ENCODE measurements at places on chromosomes 11 and 22.
A peak's percentile ranks its signal among the peaks of the same experiment; 100 is the strongest.

- no peak for DNase-seq
These were observed 23.4 kb upstream of the ARHGAP20 start for GRCh38 chr11:110735455-110736170.

GRCh38 chr11:113789675-113790320 is 10.2 kb downstream of the CLDN25 start:
- no peak for DNase-seq

- DNase-seq: peak; percentile 36
These were observed 328.1 kb upstream of the MPPED2 start for GRCh38 chr11:30914143-30914762.

DNA sequence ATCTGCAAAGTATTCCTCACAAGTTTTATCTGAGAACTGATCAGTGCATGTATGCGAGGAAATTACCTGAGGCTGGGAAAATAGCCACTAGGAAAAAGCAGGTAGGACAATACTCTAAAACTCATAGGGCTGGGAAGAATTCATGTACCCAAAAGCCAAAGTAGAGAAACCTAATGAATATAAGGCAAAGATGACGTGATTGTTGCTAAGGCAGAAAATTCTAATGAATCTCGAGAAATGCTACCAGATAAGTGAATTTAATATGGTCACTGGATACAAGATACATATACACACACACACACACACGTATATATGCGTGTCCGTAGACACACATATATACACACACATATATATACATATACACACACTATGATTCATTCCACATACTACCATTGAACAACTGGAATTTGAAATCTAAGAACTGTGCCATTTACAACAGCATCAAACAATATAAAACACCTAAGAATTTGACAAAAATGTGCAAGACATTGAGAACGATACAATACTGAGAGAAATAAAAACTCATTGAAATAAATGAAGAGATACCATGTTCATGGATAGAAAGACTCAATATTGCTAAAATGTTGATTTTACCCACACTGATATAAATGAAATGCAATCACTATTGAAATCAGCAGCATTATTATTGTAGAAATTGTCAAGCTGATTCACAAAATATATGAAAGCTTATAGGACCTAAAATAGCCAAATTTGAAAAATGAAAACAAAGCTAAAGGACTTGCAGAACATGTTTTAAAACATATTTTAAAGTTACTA is 46.4 kb downstream of the ARHGAP20 start:
- no peak for DNase-seq

- no peak for DNase-seq
These were observed 72.9 kb upstream of the OR5AN1 start for GRCh38 chr11:59285716-59286260.

DNA sequence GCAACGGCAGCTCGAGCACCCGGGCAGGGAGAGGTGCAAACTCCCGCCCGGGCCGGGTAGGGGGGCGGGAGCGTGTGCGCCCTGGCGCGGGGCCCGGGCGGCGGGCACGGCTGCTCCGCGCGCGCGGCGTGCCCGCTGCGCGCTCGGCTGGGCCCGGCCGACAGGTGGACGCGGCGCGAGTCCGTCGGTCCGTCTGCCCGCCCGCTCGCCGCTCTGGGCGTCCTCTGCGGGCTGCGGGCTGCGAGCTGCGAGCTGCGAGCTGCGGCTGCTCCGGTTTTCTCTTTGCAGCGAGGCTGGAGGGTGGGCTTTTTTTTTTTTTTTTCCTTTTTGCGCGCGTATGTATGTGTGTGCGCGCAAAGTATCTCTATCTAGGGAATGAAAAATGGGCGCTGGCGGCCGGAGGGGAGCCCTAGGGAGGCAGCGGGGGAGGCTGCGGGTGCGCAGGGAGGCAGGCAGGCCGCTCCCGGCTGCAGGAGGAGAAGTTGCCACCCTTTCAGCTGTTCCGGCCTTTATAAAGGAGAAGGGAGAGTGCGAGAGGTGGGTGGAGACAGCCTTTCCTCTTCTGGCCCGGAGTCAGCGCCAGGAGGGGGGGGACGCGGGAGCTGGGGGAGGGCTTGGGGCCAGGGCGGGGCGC is at the start of gene PDGFB:
Gene PDGFB (minus strand): TSS at position 487 of the 634 bp plus-strand sequence. CDS start 1,019 bp downstream, outside the sequence.
- no peak for DNase-seq

- DNase-seq: no peak
These were observed 62.5 kb upstream of the SORL1 start for GRCh38 chr11:121389651-121390050.

GRCh38 chr22:50695421-50696250 is 23.0 kb downstream of the SHANK3 start:
- DNase-seq: no peak

DNA sequence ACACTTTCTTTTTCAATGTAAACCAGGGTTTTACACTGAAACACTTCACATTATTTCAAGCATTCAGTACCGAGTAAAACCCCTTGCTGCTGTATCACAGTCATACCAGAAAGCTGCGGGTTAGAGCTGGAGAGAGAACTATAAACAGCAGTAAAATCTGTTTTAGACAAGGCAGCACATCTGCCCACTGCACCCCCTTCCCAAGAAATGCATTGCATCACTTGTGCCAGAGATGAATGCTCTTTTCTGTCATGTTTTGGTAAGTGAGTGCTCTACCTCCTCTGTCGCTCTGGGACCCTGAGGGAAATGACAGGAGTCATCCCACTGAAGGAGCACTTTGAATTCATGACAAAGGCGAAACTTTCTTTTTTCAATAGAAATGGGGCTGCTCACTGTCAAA is 107.2 kb downstream of the MAML2 start:
- no peak for DNase-seq

DNA sequence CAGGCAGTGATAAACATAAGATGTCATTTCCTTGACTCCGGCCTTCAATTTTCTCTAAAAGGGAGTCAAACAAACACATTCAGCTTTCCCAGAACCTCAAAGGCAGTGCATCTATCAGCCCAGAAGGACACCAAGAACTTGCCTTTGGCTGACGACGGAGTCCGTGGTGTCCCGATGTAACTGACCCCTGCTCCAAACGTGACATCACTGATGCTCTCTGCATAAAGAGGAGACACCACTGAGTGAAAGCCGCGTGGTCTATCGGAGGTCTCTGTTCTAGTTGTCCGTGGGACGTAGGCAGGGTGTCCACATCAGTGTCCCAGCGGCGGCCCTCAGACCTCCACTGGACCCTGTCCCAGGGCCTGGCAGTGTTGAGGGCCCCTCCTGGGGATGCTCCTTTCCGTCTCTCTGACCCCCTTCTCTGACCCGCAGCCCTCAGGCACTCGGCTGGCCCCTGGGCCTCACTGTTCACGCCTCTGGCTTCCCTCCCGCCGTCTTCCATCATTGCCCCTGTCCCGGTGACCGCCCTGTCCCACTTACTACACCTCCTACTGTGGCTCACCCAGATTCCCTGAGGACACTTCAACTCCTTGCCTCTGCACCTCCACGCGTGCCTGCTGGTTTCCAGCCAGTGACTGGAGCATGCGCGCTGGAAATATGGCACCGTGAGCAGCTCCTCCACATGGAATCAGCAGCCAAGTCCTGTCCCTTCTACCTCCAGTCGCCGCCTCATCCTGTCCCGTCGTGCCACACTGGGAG is 70.4 kb downstream of the NCAPD3 start:
- no peak for DNase-seq

GRCh38 chr11:32426819-32427615 is 8.3 kb downstream of the WT1 start:
- peak; percentile 78 for DNase-seq

DNA sequence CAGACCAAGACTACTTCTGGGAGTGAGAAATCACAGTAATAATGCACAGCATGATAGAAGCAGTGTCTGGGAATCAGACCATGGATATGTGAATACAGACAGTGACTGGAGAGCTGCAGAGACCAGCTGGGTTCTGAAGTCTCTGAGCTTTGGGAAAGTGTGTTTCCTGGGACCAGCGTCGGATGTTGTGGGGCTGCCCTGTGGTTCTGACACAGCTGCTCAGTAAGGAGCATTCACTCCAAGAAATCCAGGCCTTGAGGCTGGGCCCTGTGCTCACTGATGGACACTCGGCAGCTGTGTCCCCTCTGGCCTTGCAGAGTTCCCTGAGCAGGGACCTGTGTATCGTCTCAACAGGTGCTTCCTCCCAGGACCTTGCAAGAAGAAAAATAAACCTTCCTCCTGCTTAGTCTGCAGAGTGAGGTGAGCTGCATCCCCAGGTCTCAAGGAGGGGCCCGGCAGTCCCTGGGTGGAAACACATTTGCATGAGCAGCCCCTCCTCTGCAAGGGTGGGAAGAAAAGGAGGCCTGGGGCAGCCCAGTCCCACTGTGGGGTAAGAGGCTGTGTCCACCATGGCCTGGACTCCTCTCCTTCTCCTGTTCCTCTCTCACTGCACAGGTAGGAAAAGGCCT is 107.9 kb downstream of the VPREB1 start:
- DNase-seq: no peak

Data from hematopoietic multipotent progenitor cell treated with erythropoietin and hydrocortisone succinate and interleukin-3 and kit ligand, for 6 days (in vitro differentiated cells).